ENCODE measurements at places on chromosomes 1 and 21.

- peak; percentile 72 for DNase-seq
These were observed 823 bp upstream of the SYF2 start for GRCh38 chr1:25232866-25233784.

DNA sequence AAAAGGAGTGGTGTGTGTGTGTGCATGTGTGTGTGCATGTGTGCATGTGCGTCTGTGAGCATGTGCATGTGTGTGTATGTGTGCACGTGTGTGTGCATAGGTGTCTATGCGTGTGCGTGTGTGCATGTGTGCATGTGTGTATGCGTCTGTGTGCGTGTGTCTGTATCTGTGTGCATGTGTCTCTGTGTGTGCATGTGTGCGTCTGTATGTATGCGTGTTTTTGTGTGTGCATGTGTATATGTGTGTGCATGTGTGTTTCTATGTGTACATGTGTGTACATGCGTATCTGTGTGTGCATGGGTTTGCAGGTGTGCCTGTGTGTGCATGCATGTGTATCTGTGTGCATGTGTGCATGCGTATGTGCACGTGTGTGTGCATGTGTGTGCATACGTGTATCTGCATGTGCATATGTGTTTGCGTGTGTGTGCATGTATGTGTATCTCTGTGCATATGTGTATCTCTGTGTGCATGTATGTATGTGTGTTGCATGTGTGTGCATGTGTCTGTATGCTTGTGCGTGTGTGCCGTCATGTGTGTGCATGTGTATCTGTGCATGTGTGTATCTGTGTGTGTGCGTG, 77.9 kb downstream of the TCP10L start:
- no peak for DNase-seq

DNA sequence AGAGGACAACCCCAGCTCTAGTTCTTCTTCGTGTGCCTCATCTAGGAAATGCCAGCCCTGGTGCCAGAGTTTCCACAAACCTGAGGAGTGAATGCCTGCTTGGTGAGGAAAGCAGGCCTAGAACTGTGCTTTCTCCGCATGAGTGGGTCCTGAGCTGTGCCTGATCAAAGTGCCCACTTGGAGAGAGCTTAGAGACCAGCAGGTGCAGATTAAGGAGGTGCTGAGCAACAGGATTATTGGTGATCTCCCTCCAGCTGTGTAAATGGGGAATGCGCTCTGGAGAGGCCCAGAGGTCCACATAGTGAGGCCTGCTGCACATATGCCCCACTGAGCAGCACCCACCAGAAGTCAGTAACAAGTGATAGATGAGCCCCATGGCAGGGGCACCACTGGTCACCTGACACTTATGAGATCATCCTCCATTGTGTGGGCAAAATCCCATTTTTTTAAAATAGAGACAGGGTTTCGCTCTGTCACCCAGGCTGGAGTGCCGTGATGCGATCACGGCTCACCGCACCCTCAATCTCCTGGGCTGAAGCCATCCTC, 127.2 kb upstream of the ZC3H12A start:
- no peak for DNase-seq

GRCh38 chr1:201618389-201618788, 79.5 kb downstream of the NAV1 start:
- no peak for DNase-seq

DNA sequence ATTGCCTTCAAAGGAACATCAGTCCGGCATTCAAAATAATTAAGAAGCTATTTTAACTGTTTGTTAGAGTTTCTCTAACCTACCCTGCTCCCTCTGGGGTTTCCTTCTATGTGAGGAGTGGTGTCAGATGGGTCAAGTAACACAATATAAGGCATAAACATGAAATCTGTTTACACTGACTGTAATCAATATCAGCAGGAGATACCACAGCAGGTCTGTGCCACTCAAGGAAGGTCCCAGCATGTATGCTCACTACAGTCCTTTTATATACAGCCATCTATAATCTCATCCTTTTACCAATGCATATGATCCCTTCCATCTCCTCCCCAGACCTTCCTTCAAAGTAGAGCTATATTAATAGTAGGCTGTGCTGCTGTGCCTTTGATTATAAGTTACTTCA, 25.4 kb downstream of the EEIG2 start:
- DNase-seq, result no peak

GRCh38 chr1:27448982-27449381, 41.0 kb downstream of the WASF2 start:
- no peak for DNase-seq

DNA sequence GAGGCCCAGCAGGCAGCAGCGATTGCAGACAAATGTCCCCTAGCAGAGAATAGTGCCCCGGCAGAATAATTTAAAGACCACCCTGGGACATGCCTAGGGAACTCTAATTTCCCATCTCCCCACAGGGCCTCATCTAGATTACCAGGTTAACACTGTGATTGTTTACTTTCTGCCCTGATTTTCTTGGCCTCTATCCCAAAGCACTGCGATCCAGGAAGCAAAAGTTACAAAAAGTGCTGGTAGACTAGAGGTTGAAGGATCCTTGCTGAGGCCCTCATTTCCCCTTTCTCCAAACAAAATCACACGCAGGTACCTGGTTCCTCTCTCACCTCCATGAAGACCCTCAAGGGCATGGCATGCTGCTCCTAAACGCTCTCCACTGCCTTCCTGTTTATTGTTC, 229.7 kb downstream of the C1orf94 start:
- no peak for DNase-seq

GRCh38 chr1:8873506-8874229, 4.8 kb downstream of the ENO1 start:
- DNase-seq, result no peak

- no peak for DNase-seq
These were observed 115.2 kb downstream of the ADGRL2 start for GRCh38 chr1:81915937-81916336.

DNA sequence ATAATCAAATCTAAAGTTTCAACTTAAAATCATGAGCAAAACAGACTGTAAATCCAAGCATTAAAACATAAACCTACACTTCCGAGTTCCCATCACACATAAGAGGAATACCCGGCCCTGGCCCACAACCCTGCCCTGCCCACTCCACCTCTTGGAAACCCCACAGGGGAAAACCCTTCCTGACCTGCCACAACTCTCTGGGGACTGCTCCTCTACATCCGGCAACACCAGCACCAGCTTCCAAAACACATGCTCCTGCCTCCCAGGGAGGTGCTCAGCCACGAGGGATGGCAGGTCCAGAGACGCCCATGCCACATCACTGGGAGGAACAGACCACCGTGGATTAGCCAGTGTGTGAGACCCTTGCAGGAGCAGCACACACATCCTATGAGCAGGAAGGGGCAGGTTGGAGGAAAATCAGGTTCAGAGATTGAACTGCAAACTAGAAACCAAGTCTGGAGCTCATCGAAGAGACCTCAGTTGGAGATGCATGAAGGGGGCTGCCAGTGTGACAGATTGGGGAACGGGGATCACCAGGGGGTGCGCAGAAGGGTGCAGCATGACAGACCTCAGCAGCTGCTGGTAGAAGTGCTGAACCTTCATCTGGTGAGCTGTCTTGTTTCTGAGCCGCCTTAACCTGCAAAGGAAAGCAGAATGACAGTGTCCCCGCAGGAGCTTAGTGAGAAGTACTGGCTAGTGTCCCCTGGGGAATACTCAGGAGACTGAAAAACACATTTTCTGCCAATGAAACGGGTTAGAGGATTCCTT, 25.8 kb upstream of the LSS start:
- DNase-seq, result peak; percentile 48

- DNase-seq, result no peak
These were observed 96.1 kb upstream of the VAMP3 start for GRCh38 chr1:7674972-7675371.

GRCh38 chr1:77545970-77546369, 136.5 kb downstream of the ZZZ3 start:
- DNase-seq, result no peak

DNA sequence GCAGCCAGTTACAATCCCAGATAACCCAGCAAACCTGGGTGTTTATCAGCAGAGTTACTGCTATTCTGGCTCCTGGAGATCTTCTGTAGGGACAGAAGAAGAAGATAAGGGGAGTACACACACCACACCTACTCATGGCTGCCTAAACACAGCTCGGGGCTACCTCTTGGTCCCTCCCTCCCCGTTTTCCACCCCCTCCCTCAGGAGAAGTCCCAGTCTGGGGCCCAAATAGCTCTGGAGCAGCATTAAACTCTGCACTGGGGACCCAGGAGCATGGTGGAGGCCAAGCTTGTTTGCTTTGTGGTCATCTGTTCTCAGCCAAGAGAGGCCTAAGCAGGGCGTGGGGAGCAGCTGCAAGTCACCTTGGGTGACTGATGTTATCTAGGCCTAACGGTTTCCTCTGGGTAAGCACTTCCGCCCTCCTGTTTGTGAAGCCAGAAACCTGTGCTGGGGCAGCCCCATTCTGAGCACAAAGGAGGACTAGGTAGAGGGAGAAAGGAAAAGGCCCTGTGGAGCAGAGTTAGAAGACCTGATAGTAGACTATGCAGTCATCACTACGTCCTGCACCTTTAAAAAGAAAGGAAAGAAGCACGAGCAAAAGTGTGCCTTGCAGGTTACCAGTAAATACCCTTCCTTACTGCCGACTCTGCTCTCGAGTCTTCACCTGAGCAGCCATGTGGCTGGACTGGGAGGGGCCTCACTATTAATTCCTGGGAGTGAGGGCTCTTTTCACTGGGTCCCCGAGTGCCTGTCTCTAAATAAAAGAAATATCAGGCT, 2.0 kb upstream of the RCSD1 start:
- peak; percentile 89 for DNase-seq

DNA sequence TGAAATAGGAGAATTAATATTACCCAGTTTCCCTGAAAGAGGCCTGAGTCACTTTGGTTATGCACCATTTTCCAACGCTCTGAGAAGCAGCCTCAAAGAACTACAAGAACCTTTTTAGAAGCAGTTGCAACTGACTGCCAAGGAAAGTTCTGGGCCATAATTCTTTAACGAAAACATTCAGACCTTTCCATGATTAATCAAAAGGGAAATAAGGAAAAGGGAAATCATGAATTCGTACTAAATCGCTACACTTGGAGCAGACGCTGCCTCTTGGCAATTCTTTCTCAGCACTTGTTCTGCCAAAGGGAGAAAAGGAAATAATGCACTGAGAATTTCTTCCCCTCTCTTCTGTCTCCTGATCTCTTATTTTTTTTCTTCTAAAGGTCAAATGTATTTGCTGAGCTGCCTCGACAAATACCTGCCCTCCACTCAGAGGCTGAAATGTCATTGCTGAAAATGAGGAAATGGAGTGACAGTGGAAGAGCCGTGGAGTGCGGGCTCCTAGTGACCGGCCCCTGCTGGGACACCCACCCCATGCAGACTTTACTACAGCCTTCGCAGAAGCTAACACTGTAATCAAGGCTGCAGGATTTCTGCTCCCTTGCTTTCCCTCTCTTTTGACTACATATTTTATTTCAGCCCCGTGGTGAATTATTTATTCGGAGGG, 67.9 kb upstream of the GALNT2 start:
- no peak for DNase-seq

- no peak for DNase-seq
These were observed 679.4 kb upstream of the USP24 start for GRCh38 chr1:55894521-55894920.

GRCh38 chr1:25019337-25020172, 89.5 kb upstream of the RUNX3 start:
- DNase-seq, result no peak

GRCh38 chr1:214438530-214438929, 112.9 kb downstream of the PTPN14 start:
- no peak for DNase-seq

GRCh38 chr1:191714845-191715244, 443.4 kb upstream of the RGS18 start:
- DNase-seq, result no peak

DNA sequence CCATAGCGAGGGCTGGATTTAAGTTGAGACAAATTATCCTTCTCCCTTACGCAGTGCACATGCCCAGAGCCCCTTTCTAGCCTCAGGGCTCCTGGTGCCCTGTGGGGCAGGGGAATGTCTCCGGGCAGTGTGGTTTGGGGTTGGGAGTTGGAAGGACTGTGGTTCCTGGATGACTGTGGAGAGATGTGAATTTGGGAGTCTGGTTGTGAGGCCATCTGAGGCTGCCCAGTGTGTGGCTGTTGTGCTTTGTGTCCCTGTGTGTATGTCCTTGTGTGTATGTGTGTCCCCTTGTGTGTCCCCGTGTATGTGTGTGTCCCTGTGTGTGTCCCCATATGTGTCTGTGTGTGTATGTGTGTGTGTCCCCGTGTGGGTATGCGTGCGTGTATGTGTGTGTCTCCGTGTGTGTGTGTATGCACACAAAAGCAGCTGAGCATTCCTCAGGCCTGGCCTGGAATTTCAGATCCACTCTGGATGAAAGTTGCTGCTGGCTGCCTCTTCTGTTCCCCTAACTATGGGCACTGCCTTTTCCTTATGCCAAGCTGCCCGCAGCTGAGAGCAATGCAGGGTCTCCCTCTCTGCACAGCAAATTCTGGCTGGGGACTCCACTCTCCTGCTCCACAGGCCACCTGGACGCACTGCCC, 65.4 kb downstream of the UBIAD1 start:
- no peak for DNase-seq

DNA sequence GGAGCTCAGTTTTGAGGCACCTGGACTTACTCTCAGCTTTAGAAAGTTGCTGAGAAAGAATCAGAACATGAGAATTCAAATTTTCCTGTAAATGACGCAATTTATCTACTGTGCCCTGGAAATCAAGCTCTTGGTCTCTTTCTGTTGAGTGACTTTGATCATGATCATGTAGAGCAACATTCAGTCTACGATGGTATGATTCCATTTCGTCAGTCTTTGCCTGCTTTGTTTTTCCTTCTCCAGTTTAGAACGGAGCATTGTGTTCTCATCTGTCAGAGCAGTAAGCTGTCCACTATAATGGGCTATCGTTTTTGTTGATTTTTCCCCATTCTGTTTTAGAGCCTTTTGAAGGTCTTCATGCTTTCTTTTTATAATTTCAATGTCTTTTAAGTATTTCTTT, 20.7 kb downstream of the SFT2D2 start:
- DNase-seq, result no peak

GRCh38 chr1:156006666-156007376, 13.9 kb downstream of the SSR2 start:
- DNase-seq, result no peak

DNA sequence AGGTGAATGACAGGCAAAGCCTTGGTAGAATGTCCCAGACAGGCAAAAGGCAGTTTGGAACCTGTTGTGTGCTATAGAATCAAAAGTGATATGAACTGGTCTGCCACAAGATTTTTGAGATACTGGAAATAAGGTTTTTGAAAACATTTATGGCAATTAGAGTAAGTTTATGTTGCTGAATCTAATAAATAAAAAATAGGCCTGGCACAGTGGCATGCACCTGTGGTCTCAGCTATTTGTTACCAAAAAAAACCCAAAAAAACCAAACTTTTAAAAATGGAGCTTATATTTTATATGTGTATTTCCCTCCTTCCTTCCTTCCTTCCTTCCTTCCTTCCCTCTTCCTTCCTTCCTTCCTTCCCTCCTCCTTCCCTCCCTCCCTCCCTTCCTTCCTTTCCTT, 76.4 kb upstream of the ARTN start:
- DNase-seq, result no peak
